Astrocyte of the spinal cord (primary cell): ENCODE measurements at places on chromosomes 7 and 10.

DNA sequence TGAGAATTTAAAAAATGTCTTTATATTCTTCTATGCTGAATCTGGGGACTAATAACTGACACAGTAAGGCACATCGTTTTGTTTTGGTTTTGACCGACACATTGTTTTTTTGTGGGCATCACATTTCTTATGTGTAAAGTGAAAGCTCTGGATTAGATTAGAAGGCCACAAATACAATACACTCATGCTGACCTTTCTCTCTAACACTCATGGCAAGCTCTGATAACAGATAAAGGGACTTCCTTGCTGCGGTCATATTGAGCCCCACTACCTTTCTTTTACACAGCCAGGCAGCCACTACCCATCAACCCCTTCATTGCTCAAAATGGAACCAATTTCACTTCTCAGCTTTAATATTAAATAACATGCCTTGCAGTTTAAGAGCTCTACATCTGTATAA lies 26.0 kb downstream of the PPP1R3A start:
- DNase-seq, result no peak

GRCh38 chr10:60801522-60801921 lies 23.2 kb downstream of the CDK1 start:
- DNase-seq, result no peak

GRCh38 chr10:24944512-24945255 lies 7.7 kb downstream of the PRTFDC1 start:
- peak; percentile 73 for DNase-seq

GRCh38 chr10:60646966-60647796 lies 131.1 kb upstream of the CDK1 start:
- DNase-seq, result peak; percentile 72

DNA sequence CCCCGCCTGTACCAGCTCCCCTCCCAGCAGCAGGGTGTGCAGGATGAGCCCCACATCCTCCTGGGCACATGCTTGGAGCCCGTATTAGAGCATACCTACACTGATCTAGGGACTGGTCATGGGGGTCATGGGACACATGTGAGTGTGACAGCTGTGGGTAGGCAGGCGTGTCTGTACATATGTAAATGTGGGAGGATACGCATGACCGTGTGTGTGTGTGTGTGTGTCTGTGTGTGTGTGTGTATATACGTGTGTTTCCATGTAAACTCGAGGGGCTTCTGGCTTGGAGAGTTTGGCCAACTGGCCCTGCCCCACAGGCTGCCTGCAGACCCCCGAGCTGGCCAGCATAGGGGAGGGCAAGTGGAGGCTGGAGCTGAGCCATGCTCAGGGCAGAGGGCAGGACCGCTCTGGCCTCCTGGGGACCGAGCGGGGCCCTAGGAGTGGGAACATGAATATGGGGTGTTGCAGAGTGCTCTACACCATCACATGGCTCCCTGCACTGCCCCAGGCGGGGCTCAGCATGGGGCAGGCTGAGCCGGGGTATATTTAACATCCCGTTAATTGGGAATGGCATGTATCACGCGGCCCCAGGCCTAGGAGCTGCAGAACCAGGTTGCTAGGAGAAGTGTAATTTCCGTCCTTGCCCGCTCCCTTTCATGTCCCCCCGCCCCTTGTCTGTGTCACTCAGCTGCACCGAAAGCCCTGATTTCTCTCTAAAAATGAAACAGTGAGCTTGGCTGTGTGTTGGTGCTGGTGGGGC lies 152.7 kb upstream of the PCBD1 start:
- no peak for DNase-seq

- DNase-seq, result no peak
Observed at GRCh38 chr10:120803972-120804371, 47.2 kb upstream of the WDR11 start.

- DNase-seq, result no peak
Observed at GRCh38 chr7:122829962-122830361, 56.3 kb downstream of the CADPS2 start.

DNA sequence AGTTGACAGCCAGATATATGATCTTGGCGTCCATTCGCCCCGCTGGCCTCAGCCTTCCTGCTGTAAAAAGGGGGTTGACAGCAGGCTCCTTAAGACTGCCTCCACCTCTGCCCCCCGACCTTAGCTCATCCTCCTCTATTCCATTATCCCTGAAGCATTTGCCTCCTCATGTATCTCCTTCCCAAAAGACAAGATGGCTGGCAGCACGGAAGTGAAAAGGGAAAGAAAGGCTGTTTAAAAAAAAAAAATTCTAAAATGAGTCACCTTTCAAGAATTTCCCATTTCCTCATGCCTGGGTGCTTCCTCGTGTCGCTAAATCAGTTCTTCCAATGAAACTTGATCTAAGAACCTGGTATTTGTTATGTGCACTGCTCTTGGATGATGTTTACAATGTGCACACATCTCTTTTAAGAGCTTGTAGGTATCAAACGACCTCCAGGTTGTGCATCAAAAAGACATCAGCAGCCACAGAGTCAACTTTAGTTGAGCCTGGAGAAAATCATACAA lies 1.7 kb downstream of the SCRN1 start:
- peak; percentile 88 for DNase-seq

- DNase-seq, result no peak
Observed at GRCh38 chr10:97567891-97568290, 4.7 kb upstream of the ANKRD2 start.

DNA sequence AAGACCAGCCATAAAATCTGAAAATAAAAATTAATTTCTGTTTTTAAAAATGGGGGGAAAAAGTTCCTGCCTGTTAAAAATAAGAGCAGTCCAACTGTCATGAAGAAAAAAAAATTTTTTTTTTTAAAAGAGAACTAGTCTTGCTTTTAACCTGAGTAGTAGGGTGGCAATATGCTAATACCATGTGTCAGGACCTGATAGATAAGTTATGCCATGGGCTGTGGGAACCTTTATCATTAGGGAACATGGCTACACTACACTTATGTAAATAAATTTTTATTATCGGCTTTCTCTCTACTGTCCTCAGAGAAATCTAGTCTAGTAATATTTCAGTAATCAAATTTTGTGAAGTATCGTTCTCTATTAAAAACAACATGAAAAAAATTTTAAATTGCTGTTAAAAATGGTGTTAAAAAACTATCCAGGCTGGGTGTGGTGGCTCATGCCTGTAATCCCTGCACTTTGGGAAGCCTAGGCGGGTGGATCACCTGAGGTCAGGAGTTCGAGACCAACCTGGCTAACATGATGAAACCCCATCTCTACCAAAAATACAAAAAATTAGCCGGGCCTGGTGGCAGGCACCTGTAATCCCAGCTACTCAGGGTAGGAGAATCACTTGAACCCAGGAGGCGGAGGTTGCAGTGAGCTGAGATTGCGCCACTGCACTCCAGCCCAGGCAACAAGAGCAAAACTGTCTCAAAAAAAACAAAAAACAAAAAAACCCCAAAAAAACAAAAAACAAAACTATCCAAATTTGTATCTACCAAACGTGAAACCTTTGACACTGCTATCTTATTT lies 20.7 kb downstream of the NT5C3A start:
- no peak for DNase-seq

DNA sequence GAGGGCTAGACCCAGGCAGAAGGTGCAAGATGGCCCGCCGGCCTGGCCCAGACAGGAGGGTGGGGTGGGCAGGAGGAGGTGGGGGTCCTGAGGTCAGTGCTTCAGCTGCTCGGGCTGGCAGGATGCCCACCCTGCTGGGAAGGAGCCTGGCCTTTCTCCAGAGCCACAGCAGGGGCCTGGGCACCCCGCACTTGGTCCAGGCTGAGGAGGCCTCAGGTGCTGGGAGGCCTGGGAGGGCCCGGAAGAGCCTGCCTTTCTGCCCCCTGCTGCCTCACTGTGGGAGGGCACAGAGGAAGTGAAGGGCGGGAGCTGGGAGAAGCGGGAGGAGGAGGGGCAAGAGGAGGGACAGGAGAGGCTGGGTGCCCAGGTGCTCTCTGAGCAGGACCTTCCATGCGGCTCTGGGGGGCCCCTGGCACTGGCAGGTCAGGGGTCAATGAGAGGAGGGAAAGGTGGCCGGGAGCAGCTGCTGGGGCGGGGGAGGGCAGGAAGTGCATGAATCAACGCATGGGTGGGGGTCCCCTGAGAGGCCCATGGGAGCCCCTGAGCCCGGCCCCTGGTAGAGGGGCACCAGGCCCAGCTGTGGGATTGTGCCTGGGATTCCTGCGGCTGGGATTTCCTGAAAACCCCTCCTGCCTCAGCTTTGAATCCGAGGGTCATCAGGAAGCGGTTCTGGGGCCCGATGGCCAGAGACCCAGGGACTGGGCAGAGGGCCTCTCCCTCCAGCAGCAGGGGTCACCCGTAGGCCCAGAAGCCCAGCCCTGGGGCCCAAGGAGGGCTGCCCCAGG lies 49.9 kb downstream of the PWWP2B start:
- no peak for DNase-seq

- no peak for DNase-seq
Observed at GRCh38 chr10:117334926-117335325, 40.3 kb downstream of the PDZD8 start.

- no peak for DNase-seq
Observed at GRCh38 chr7:71718563-71718962, 586.6 kb downstream of the GALNT17 start.

- DNase-seq, result no peak
Observed at GRCh38 chr7:102208826-102209225, 77.8 kb upstream of the SH2B2 start.

- no peak for DNase-seq
Observed at GRCh38 chr10:3869036-3869435, 84.0 kb upstream of the KLF6 start.

GRCh38 chr10:91694170-91694794 lies 61.4 kb upstream of the PPP1R3C start:
- DNase-seq, result peak; percentile 40

DNA sequence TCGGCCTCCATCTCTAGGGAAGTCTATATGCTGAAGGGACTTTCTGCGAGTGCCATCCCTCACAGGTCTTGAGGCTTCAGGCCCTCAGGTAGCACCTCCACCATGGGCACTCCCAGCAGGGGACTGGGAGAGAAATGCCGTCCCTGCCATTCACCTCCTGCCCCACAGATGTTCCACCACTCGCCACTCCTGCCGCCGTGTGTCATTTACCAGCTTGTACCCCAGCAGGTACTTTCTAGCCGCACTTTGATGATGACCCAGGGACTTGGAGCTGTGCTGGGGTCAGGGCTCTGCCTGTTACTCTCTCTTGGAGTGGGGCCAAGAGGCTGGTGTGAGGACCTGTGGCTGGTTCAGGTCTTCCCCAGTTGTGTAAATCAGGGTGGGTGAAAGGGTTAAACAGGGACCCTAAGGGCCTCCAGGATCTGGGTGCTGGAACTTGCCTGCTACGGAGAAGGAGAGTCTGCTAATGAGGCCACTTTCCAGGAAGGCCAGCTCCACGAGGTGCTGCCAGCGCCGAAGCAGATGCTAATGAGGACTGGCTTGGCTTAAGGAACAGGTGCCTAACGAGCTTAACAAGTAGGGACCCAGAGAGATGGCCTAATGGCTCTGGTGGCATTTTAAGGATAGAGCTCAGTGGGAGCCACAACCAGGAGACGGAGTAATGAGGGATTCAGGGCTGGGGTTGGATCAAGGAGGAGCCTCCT lies 32.4 kb downstream of the CRHR2 start:
- no peak for DNase-seq

GRCh38 chr10:93075369-93076221 lies 1.9 kb downstream of the CYP26A1 start:
- DNase-seq, result no peak

GRCh38 chr10:104268405-104268712 lies 625 bp upstream of the GSTO2 start:
- no peak for DNase-seq

- no peak for DNase-seq
Observed at GRCh38 chr7:142139597-142140400, 28.3 kb downstream of the MGAM2 start.

- peak; percentile 30 for DNase-seq
Observed at GRCh38 chr10:127046975-127047877, 142.0 kb downstream of the DOCK1 start.

DNA sequence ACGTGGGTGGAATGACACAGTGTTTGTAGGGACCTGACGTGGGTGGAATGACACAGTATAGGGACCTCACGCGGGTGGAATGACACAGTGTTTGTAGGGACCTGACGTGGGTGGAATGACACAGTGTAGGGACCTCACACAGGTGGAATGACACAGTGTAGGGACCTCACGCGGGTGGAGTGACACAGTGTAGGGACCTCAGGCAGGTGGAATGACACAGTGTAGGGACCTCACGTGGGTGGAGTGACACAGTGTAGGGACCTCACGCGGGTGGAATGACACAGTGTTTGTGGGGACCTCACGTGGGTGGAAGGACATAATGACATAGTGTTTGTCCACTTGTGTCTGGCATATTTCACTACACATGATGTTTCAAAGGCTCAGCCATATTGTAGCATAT lies 19.3 kb downstream of the PPP2R2D start:
- no peak for DNase-seq

- DNase-seq, result no peak
Observed at GRCh38 chr7:139692723-139693122, 85.1 kb downstream of the HIPK2 start.
